ENCODE measurements at places on chromosomes 7 and 10.

DNA sequence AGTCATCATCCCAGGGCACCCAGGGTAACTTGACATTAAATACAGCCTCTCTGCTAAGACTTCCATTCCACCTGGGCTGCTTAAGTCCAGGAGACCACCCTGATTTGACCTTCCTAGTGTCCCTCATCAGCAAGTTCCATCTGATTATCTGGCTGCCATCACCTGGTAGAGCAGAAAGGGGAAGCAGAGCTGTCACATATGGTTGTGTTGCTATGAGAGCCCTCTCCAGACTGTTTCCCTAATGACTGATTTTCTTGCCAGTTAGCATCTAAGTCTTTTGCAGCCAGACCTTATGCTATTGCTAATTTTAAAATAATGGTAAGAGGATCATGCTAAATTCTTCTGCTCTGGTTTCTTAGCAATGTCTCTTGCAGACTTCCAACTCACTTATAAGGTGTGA lies 38.7 kb downstream of the KCNH2 start:
- H3K4me3 ChIP-seq: no peak overlapping the region
- no peak for DNase-seq
- H3K36me3 ChIP-seq: no peaks in the 10 kb centered on the region
- H3K27me3 ChIP-seq: peaks cover 28% of the 10 kb centered on the region
- peaks cover 50% of the 10 kb centered on the region for H3K4me1 ChIP-seq
- H3K27ac ChIP-seq: no peak overlapping the region

DNA sequence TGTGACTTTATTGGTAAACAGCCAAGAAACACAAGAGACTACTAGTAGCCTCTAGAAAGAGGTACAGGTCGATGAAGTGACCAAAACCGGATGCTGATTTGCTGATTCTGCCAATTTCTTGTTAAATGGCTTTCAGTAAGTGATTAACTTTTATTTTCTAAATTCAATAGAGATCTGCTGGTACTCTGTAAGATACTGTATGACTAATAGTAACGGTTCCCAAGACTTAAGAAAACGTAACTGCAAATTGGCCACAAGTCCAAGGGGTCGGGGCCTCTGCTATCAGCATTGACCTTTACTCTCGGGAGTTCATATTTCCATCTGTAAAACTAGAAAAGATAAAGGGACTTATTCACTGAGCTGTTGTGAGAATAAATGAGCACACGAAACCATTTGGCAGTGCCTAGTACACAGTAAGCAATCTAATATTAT lies 1.4 kb downstream of the FAM3C start:
- peaks cover 14% of the 10 kb centered on the region for H3K4me1 ChIP-seq
- peaks cover 35% of the 10 kb centered on the region for H3K36me3 ChIP-seq
- H3K27me3 ChIP-seq: no peaks in the 10 kb centered on the region
- no peak for DNase-seq
- H3K4me3 ChIP-seq: peak overlapping the region; percentile 92

GRCh38 chr7:131329176-131329570 lies 1.5 kb downstream of the MKLN1 start:
- H3K27ac ChIP-seq: peak overlapping the region; percentile 26
- H3K27me3 ChIP-seq: no peaks in the 10 kb centered on the region
- no peak for DNase-seq
- H3K4me1 ChIP-seq: peaks cover 45% of the 10 kb centered on the region
- H3K36me3 ChIP-seq: peaks cover 36% of the 10 kb centered on the region

GRCh38 chr10:134247-135131 lies 766 bp upstream of the ZMYND11 start:
- peaks cover 45% of the 10 kb centered on the region for H3K4me1 ChIP-seq
- H3K4me3 ChIP-seq: peak overlapping the region; percentile 89
- H3K27me3 ChIP-seq: peaks cover 10% of the 10 kb centered on the region

DNA sequence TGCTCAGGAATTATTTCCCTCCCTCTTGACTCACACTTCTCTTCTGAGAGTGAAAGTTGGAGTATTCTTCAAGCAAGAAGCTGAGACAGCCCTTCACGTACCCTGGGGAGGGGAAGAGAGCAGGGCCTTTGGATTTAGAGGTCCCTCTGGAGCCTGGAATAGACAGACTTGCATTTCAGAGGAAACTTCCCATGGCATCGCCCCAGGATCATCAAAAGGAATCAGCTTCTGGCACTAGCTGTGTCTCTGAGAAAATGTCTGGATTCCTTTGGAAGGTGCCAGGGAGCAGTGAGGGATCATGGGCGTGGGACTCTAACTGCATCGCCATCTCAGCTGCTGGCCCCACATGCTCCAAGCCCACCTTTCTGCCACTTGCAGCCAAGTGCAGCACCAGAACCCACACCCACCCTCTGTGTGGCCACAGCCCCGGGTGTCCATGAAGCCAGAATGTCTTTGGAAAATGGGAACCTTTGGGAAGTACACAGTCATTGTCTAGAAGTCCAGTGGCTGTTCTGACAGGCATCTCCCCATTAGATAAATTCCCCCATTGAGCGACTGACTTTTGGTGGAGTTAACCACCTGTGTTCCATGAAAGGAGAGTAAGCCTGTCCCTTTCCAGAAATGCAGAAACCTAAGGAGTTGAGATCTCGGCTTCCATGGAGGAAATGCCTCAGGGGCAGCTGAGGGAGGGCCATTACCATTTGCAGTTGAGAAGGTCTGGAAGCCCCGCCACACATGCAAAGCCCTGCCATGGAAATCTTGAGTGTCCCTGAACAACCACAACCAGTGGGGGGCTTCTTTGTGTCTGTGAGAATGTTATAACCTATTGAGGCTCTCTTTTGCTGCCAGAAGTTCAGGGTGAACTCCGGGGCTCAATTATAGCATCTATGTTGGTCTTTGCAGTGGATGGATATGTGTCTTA lies 57.8 kb upstream of the GDF10 start:
- H3K27ac ChIP-seq: no peak overlapping the region
- no peaks in the 10 kb centered on the region for H3K36me3 ChIP-seq
- peaks cover 22% of the 10 kb centered on the region for H3K4me1 ChIP-seq
- H3K4me3 ChIP-seq: no peak overlapping the region

GRCh38 chr10:46227571-46227935 lies 59.2 kb upstream of the ANTXRL start:
- H3K36me3 ChIP-seq: no peaks in the 10 kb centered on the region
- peaks cover 9% of the 10 kb centered on the region for H3K4me1 ChIP-seq
- no peak for DNase-seq
- no peak overlapping the region for H3K27ac ChIP-seq

- H3K4me3 ChIP-seq: no peak overlapping the region
- DNase-seq: no peak
- H3K27ac ChIP-seq: no peak overlapping the region
- no peaks in the 10 kb centered on the region for H3K27me3 ChIP-seq
- peaks cover 16% of the 10 kb centered on the region for H3K4me1 ChIP-seq
These were observed 43.1 kb upstream of the GATAD1 start for GRCh38 chr7:92404170-92404614.

- H3K27ac ChIP-seq: no peak overlapping the region
- DNase-seq: no peak
- no peak overlapping the region for H3K4me3 ChIP-seq
- H3K36me3 ChIP-seq: no peaks in the 10 kb centered on the region
- peaks cover 3% of the 10 kb centered on the region for H3K27me3 ChIP-seq
- peaks cover 5% of the 10 kb centered on the region for H3K4me1 ChIP-seq
These were observed 354.2 kb downstream of the GFRA1 start for GRCh38 chr10:115918812-115919211.

DNA sequence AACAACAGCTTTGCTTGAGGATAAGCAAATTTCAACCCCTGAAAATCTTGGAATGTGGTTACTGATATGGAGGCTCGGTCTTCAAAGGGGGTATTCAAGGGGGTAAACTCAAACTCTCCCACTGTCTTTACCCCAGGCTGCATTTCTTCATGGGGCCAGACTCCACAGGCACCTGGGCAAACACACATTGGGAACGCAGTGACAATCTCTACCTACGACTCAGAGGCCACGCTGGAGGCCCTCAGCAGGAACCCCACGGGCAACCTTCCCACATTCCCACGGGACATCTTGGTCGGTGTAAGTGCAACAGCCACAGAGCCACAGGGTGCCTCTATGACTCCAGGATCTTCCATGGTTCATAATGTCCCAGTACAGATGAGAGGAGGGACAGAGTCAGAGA lies 2.2 kb upstream of the INSIG1 start:
- no peak for DNase-seq
- H3K27ac ChIP-seq: no peak overlapping the region
- peak overlapping the region; percentile 54 for H3K4me3 ChIP-seq
- peaks cover 21% of the 10 kb centered on the region for H3K36me3 ChIP-seq
- H3K4me1 ChIP-seq: peaks cover 50% of the 10 kb centered on the region

- H3K4me3 ChIP-seq: no peak overlapping the region
- H3K36me3 ChIP-seq: no peaks in the 10 kb centered on the region
- DNase-seq: no peak
- H3K27ac ChIP-seq: no peak overlapping the region
These were observed 370.0 kb upstream of the GHITM start for GRCh38 chr10:83769281-83769820.

DNA sequence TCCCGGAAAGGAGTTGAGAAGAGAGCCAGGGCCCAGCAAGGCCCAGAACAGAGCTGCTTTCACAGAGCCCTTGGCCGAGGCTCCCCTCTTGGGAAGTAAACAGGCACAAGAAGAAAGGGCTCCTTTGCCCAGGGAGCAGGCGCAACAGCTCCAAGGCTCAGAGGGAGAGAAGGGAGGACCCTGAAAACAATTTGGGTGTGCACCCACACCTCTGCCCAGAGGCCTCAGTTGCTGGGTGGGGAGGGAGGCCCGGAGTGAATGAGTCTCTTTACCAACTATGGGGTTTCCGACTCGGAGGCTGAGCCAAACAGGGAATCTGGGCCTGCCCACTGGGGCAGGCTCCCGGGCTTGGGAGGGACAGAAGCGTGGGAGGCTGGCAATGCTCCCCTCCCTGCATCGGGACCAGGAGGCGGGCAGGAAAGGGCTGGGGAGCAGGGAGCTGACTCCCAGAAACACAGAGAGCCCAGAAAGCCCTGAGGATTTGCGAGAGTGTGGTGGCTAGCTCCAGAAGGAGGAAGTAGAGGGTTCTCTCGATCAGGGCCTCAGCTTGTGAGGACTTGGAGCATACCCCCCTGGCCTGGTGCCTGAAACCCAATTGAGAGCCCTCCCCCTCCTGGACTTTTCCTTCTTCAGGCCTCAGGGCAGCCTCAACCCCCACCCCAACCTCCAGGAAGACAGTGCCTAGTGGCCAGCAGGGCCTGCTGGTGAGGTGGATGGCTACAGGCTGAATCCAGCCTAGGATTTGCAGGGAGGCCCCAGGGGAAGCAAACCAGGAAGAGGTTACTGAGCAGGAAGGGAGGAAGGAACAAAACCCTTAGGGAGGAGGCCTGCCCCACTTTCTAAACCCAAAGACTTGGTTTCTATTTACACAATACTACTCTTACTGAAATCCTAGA lies 6.2 kb downstream of the C10orf105 start:
- peaks cover 35% of the 10 kb centered on the region for H3K4me1 ChIP-seq
- H3K27ac ChIP-seq: peak overlapping the region; percentile 55
- DNase-seq: no peak
- H3K27me3 ChIP-seq: peaks cover 8% of the 10 kb centered on the region

DNA sequence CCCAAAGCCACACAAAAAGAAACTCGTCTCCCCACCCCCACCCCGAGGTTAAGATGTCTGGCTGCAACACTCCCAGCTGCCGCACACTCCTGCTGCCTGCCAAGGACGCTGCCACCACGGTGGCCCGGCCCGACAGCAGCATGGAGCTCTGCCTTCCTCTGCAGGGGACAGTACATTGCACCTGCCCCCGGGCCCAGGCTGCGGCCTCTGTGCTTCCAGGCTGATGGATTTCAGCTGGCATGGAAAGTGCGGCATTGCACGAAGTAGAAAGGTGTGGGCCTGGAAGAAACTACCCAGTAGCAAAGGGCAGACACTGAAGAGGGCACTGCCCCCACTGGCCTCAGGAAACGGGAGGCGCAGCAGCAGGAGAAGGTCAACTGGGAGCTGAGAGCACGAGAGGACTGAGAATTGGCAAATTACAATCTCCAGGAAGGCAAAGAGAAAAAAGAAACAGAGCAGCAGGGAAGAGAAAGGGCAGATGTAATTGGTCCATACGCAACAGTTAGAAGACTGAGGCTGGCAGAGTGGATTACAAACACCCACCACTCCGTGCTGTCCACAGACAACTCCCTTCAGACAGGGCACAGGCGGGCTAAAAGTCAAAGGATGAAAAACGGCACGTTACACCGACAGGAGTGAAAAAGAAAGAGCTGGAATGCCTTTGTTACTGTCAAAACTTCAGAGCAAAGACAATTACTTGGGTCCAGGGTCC lies 117.1 kb upstream of the DIP2C start:
- peaks cover 30% of the 10 kb centered on the region for H3K4me1 ChIP-seq
- peak overlapping the region; percentile 91 for H3K27ac ChIP-seq
- H3K36me3 ChIP-seq: peaks cover 51% of the 10 kb centered on the region
- DNase-seq: no peak
- H3K27me3 ChIP-seq: no peaks in the 10 kb centered on the region
- no peak overlapping the region for H3K4me3 ChIP-seq

DNA sequence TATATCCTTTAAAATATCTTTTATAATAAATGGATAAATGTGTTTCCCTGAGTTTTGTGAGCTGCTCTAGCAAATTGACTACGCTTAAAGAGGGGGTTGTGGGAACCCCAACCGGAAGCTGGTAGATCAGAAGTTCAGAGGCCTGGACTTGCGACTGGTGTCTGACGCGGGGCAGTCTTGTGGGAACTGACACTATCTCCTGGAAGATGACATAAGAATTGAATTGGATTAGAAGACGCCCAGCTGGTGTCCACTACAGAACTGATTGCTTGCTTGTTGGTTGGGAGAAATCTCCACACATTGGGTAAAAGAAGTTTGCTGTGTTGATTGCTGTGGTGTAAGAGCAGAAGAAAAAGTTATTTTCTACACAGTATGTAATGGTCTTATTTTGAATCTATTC lies 51.1 kb upstream of the AHR start:
- DNase-seq: no peak
- no peaks in the 10 kb centered on the region for H3K4me1 ChIP-seq
- H3K27me3 ChIP-seq: no peaks in the 10 kb centered on the region
- no peak overlapping the region for H3K4me3 ChIP-seq

GRCh38 chr10:92502296-92502808 lies 71.5 kb downstream of the IDE start:
- H3K4me1 ChIP-seq: no peaks in the 10 kb centered on the region
- no peak for DNase-seq
- no peak overlapping the region for H3K27ac ChIP-seq
- H3K4me3 ChIP-seq: no peak overlapping the region
- no peaks in the 10 kb centered on the region for H3K27me3 ChIP-seq
- H3K36me3 ChIP-seq: peaks cover 48% of the 10 kb centered on the region

GRCh38 chr10:31075434-31075833 lies 43.8 kb upstream of the ZNF438 start:
- peaks cover 25% of the 10 kb centered on the region for H3K4me1 ChIP-seq
- no peaks in the 10 kb centered on the region for H3K36me3 ChIP-seq
- no peak overlapping the region for H3K4me3 ChIP-seq
- H3K27ac ChIP-seq: no peak overlapping the region
- no peak for DNase-seq

- H3K27ac ChIP-seq: no peak overlapping the region
- H3K36me3 ChIP-seq: peaks cover 69% of the 10 kb centered on the region
- peaks cover 35% of the 10 kb centered on the region for H3K4me1 ChIP-seq
- H3K4me3 ChIP-seq: no peak overlapping the region
- peaks cover 6% of the 10 kb centered on the region for H3K27me3 ChIP-seq
- DNase-seq: no peak
These were observed 190.1 kb downstream of the PRPF18 start for GRCh38 chr10:13776861-13777311.

All from nephron progenitor cell (in vitro differentiated cells).